Sciatic nerve (tissue), 2 donors: ENCODE measurements at places on chromosomes 7 and 10. TPM values are rescaled to one million over a fixed set of nuclear protein-coding genes. Genes with fewer than 3 reads are reported as not detected.

GRCh38 chr10:83515001-83515400 lies 624.3 kb upstream of the GHITM start:
- DNase-seq, result no peak

The NRP1 gene
- total RNA-seq, result 156 TPM

The PPA1 gene
- total RNA-seq, result 114 TPM

DNA sequence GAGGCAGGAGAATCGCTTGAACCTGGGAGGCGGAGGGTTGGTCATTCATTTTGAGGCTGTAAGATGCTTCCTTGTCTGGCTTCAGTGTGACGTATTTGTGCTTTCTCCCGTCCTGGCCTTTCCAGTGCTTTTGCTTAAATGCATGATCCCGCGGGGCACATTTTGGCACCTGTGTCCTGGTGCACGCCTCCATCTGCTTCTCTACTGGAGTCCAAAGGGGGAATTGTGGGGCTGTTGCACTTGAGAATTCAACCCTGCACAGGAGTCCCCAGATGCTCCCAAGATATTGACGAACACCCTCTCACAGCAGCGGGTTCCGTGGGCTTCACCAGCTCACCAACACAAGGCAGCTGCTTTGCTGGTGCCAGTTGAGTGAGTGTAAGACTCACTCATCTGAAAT lies 10.3 kb upstream of the LRRC27 start:
- DNase-seq, result peak; percentile 40

- DNase-seq, result peak; percentile 54
Measured at GRCh38 chr7:157540020-157540419, 203.2 kb downstream of the DNAJB6 start.

GRCh38 chr10:12919574-12919973 lies 81.9 kb downstream of the CCDC3 start:
- no peak for DNase-seq

The ZNF365 gene
- 0.18 TPM for total RNA-seq

DNA sequence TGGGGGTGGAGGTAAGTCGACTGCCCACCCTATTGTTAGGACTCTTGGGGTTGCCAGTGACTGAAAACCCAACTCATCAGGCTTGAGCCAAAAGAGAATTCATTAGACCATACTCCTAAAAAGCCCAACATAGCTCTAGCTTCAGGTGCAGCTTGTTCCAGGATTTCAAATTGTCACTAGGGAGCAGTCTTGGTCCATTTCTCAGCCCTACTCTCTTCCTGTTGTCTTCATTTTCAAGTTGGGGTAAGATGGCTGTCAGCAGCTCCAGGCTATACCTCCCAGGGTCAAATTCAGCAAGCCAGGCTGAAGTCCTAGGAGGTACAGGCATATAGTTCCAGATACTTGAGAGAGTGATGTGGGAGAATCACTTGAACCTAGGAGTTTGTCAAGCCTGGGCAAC lies 14.9 kb upstream of the COL13A1 start:
- no peak for DNase-seq

GRCh38 chr7:157739650-157740049 lies 402.8 kb downstream of the DNAJB6 start:
- DNase-seq, result no peak

- no peak for DNase-seq
Measured at GRCh38 chr7:17307558-17307957, 9.1 kb downstream of the AHR start.

DNA sequence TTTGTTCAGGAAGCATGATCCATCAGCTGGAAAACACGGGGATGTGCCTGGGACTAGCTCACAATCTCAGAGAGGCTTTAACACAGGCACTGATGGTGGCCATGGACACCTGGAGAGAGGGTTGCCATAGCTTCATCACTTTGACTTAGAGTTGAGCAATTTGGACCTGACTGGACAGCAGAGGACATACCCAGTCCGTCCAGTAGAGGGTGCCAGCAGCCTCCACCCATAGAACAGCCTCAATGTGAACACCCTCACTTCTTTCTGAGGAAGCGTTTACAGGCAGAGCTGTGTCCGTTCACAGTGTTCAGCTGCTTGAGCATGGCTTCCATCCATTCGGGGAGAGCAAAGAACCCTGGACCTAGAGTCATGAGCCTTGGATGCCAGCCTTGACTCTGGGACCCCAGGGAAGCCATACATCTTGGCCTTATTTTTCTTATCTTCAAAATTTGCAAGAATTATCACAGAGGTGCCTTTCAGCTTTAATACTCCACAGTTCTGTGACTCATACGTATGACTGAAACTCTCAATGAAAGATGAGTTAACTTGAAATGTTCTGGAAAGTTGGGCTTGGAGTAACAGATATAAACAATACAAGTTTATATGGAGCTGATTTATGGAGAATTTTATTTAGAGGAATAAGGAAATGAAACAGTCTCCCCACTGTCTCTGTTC lies 302.9 kb upstream of the PODXL start:
- peak; percentile 70 for DNase-seq

DNA sequence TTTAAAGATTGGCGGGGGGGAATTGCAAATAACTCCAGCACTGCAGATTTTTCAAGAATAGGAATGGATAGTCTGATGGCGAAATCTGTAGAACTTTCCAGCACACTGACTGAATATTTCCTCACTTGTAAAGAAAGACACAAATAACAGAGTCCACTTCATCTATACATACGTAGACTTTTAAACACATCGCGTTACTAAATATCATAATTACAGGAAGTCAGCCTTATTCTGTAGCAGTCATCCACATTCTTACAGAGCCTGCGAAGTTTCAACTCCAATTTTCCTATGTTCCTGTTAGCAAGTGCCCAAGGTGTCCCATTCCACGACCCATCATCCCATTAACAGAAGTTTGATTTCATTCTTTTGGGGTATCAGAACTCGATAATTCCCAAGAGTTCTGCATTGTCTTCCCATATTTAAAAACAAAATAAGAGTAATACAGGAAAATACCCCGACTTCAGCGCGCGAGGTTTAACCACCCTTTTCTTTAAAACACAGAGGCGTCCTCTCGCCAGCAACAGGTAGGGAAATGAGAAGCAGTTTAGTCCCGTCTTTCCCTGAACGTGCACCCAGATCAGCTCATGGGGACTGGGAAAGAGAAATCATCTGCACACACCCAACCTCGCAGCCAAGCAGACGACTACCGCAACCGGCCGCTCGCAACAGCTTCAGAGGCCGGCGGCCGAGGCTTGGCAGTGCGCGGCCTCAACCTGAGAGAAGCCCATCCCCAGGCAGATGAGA lies 880 bp downstream of the HERC4 start:
- DNase-seq, result no peak

DNA sequence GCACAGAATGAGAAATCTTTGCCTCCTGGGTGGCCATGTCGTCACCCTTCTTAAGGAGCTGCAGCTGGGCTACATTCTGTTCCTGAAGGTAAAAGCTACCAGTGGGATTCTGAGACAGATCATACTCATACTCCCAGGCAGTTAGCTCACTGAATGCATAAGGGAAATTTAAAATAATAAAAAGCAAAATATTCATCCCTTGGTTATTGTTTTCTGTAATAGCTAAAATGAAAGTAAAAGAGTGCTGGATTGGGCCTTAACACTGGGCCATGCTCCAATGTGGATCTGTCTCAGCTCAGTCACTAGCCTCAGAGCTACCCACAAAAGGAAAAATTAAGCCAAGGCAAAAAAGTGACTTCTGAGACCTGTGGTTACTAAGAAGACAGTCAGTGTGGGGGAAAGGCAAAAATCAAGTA lies 8.9 kb upstream of the DYNC2I1 start:
- no peak for DNase-seq

DNA sequence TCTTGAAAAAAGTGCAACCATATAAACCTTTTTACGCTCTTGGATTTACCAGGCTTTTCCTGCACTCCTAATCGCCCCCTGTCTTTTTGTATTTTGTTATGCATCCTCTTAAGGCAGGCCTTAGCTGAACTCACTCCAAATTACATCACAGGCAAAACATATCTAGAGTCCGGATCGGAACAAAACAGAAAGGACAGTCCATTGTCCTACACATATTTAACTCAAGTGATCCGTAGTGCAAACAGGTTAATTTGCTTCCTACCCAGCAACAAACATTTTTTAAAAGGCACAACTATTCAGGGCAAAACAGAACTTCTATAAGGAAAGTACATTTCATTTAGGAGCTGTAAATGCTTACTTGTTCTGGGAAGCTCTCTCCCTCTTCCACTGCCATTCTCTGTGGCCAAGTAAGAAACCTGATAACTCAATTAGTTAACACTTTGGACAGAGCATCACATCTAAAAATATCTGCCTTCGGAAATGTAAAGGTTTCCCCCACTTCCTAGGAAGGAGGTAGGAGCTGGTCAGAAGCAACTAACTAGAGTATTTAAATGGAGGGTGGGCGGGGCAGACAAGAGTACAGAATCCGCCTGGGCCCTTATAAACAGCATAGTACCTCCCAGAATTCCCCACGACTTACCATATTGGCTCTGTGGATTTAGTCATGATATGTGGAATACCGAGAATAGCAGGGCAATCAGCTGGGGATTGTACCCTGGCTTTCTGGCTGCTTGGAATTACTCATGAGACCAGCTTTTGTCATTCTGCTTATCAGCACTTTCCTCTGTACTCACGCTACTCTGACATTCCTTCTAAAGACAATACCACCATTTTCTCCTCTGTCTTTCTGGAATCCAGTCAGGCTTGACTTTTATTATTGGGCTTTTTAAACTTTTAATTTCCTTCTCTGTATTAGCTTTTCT lies 89.5 kb downstream of the ANK3 start:
- DNase-seq, result no peak

The SLC16A9 gene
- total RNA-seq, result 1.8 TPM

DNA sequence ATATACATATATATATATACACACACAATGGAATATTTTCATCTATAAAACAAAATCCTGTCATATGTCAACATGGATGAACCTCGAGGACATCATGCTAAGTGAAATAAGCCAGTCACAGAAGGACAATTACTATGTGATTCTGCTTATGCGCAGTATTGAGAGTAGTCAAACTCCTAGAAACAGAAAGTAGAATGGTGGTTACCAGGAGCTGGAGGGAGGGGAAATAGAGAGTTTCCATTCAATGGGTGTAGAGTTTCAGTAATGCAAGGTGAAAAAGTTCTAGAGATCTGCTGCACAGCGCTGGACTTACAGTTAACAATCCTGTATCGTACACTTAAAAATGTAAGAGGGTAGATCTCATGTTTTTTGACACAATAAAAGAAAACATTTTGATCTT lies 181.9 kb downstream of the CDCA7L start:
- no peak for DNase-seq

The OR2A42 gene
- total RNA-seq, result 0.27 TPM
